PC-3 (cell line): ENCODE measurements at places on chromosomes 1 and 21.

GRCh38 chr1:27299385-27300271 is 22.3 kb upstream of the TMEM222 start:
- peak; percentile 98 for DNase-seq

- DNase-seq = peak; percentile 57
These were observed 179.7 kb upstream of the ST6GALNAC5 start for GRCh38 chr1:76687307-76688175.

GRCh38 chr1:56355422-56355821 is 223.9 kb downstream of the PLPP3 start:
- DNase-seq = no peak

- no peak for DNase-seq
These were observed 20.2 kb downstream of the SKI start for GRCh38 chr1:2248127-2248826.

GRCh38 chr1:181104790-181105133 is 16.3 kb downstream of the IER5 start:
- no peak for DNase-seq

GRCh38 chr21:42340187-42341050 is 10.4 kb downstream of the TFF2 start:
- DNase-seq = no peak

DNA sequence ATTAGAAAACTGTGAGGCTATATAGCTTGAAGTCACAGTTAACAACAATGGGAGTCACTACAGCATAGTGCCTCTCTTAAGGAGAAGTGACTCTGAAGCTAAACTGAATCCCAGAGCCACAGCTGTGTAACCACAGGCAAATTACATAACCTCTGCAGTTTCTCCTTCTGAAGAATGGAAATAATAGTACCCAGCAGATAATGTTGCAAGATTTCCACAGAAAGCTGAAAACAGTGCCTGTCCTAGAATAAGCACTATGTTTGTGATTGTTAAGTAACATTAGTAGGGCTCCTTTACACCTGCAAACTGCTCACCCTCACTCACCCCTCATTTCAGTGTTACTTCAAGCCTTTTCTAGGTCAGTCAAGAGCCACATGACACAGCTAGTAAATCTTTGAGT is 886.7 kb downstream of the PLA2G4A start:
- no peak for DNase-seq

DNA sequence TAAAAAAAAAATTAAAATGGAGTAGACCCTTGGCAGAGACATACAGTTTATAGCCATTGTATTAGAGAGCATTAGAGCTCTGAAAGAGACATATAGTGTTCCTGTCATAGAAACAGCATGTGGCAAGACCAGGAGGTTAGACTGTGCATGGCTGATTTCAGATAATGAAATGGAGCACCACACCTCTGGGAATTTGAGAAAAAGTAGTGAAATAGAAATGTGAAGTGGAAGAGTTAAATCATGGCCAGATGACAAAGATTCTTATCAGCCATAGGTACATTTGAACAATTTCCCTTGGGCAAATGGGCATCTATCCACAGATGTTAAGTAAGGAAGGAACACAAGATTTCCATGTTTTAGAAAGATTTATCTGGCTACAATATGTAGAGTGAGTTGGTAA is 1083.1 kb downstream of the PLA2G4A start:
- DNase-seq = no peak

- no peak for DNase-seq
These were observed 198.6 kb downstream of the GRIK3 start for GRCh38 chr1:36835696-36836095.

GRCh38 chr1:209758400-209758799 is 2.5 kb downstream of the TRAF3IP3 start:
- DNase-seq = no peak

- DNase-seq = peak; percentile 73
These were observed 361 bp downstream of the DDAH1 start for GRCh38 chr1:85464497-85465098.

DNA sequence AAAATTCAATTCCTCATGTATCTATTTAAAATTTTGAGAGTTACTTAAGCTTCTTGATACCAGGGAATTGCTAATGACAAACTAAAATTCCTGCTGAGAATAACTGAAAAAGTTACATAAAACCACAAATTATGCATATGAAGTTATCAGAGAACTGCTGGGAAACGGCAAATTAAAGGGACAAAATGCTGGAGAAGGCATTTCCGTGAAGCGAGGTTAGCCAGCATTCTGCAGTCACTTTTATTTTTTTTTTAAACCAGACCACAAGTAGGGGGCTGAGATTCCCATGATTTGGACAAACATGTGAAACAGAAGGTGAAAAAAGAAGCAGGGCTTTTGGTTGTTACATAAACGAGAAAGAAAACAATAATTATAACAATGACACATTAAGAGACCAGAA is 737.6 kb upstream of the CHRM3 start:
- no peak for DNase-seq

DNA sequence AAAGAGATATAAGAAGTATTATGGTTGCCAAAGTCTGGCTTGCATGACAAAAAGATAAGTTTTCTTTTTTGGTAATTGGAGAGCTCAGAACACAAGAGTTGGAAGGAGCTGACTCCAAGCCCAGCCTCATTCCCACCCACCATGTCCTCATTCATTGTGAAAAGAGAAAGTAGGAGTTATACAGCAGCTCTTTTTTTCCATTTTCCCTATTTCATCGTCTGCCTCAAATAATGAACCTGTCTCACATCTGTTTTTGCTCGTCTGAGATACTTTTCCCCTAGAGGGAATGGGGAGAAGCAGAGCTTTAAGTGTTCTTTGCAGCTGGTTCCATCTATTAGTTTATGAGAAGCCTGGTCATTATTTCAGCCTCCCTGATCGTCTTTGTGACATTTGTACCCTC is 34.7 kb downstream of the AGT start:
- DNase-seq = no peak

DNA sequence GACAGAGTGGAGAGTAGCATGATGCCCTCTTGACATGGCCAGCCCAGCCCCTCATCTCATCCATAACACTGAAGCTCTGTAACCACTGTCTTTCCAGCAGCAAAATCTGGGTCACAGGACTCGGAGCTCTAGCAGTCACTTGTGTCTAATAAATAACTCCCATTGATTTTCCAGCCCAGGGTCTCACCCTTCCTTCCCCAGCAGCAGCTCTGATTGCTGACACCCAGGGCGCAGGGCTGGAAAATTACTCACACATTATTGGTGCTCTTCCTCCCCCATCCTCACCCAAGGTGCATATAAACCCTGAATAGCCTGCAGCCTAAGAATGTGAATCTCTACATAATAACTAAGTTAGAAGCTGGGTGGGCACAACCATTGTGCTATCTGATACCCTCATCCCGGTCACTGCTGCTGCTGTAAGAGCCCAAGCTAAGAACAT is 21.1 kb upstream of the OR10J5 start:
- no peak for DNase-seq

DNA sequence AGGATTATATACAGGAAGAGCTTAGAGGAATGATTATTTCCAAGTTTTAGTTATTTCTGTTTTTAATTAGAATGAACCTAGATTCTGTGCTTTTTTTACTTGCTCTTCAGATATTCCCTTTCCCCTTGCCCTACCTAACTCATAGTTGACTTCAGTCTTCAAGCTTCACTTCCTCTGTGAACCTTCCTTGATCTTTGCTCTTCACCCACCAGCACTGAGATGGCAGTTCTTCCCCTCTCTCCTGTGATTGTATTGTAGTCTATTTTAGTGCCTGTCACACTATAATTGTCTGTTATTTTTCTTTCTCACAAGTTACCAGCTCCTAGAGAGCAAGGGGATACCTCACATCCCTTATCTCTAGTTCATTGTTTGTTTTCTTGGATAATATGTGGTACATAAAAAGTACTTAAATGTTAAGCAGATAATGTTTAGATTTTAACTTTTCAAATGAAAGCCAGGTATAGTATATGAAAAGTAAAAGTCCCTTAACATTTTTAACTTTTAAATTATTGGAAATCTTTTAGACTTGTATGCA is 33.2 kb downstream of the KCTD3 start:
- no peak for DNase-seq

GRCh38 chr1:94925561-94926125 is 1.3 kb downstream of the CNN3 start:
- peak; percentile 95 for DNase-seq

GRCh38 chr1:159421821-159422220 is 10.2 kb upstream of the OR10J4 start:
- DNase-seq = no peak

- no peak for DNase-seq
These were observed 28.3 kb upstream of the RCSD1 start for GRCh38 chr1:167601442-167602383.

- no peak for DNase-seq
These were observed 44.1 kb upstream of the ATP2B4 start for GRCh38 chr1:203582568-203582967.

DNA sequence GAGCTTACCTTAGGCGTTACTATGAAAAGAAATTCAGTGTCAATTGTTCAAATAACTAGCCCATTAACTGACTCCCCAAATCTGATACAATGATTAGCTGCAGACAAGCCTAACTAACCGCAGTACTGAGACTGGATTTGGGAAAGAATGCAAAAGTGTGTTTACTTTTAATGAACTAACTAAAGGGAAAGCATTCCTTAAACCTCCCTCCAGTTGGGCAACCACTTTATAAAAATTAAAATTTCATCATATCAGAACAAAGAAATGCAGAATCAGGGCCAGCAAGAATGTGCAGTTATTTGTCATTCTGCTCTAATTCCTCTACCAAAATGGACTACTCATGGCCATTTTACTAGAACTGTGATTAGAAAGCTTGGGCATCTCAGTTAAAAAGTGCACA is 11.7 kb upstream of the NR5A2 start:
- no peak for DNase-seq

DNA sequence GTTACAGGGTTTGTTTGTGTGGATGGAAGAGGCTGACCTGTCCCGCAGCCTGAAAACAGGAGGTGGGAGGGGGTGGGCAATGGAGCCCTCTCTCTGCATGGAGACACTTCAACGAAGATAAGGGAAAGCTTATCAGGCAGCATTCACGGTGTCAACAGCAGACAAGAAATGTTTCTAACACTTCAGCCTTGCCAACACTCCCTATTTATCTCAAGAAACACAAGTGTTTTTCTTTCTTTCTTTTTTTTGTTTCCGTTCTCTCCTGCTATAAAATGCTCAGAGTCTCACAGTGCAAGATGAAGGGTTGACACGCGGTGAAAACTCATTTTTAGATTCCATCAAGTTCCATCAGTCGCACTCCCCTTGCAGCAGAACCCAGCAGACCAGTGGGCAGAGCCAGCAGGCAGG is 594.4 kb downstream of the MATN1 start:
- no peak for DNase-seq

DNA sequence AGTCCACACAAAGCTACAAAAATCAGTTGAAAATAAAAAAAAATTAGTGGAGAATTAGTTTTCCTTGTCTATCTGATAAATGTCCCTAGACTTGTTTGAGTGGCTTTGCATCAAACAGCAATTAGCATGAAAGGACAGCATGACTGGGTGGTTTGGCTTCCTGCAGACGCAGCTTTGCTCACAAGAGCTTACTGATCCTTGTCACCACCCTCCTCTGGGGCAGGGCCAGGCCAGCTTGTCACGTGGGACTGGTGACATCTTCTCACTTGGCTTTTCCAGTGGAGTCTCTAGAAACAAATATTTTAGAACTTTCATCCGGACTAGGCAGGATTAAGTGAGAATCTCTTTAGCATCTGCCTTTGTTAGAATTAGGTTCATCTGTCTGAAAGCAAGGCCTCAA is 76.0 kb upstream of the OLIG2 start:
- no peak for DNase-seq

DNA sequence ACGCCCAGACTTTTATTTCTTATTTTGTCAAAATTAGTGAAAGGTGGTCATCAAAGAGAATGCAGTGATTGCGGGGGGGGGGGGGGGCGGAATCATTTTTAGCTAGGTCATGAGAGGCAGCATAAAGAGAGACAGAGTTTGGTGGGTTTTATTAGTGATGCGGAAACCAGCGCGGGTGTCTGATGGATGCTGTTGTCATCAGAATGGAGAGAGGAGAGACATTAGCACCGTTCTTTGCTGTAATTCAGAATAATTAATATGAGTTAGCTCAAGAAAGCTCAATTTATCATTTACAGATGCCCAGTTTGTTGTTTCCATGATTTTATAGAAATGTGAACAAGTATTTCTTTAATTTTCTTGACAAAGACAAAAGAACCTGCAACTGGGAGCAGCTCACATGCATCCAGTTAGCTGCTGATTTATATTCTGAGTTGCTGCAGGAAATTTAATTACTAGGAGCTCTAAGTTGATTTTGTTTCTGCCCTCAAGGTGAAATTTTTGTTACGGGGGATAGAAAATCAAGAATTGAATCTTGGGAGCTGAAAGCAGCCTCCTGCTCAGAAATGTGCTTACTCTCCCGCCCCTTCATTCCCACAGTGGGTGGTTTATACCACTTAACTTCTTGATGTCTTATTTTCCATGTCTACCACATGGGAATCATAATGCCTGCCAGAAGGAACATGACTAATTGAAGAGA is 133.4 kb upstream of the MAP1LC3C start:
- no peak for DNase-seq

GRCh38 chr1:170071378-170071777 is 3.1 kb downstream of the KIFAP3 start:
- DNase-seq = no peak

DNA sequence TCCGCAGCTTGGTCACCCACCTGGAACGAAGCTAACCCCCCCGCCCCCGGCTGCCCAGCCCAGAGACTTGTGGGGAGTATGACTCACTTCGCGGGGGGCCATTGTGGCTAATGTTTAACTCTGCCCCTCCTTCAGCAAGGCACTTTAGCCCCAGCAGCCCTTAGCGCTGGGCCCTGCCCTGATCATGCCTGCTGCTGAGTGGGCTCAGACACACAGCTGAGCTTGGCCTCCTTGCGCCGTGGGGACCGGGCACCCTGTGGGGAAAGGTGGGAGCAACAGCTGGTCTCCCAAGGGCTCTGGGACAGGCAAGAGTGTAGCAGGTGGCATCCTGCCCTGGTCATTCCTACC is 6.3 kb upstream of the LAD1 start:
- DNase-seq = peak; percentile 54

- DNase-seq = peak; percentile 33
These were observed 108.3 kb downstream of the SIPA1L2 start for GRCh38 chr1:232521660-232522059.

DNA sequence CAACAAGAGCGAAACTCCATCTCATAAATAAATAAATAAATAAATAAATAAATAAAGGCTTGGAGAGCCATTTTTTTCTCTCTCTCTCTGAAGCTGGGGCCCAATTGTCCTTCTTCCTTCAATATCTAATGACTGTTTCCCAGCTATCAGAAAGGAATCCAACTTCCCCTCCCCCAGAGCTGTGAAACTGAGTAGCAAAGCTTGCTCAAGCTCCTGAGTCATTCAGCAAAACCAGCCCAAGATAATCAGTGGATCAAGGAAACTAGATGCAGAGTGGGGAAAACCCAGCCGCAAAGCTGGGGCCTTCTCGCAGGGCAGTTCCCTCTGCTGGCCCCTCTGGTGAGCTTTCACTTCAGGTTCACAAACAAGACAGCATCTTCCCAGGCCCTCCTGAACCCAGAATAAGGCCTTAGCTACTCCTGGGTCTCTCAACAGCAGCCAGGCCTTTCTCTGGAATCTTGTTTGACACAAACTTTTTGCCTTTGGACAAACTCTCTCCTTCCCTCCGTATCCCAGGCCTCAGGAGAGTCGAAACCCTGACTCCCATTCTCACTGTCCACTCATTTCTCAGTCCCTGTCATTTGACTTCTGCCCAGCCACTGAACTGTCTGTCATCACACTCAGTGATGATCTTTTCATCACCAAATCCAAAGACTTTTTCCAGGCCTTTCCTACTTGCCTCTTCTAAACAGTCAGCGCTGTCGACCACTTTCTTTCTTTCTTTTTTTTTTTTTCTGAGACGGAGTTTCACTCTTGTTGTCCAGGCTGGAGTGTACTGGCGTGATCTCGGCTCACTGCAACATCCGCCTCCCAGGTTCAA is 18.0 kb upstream of the PTP4A2 start:
- peak; percentile 98 for DNase-seq

GRCh38 chr1:6136516-6137220 is 43.5 kb downstream of the CHD5 start:
- DNase-seq = no peak
